BE2C (cell line): ENCODE measurements at places on chromosomes 6 and 20.

- no peak for DNase-seq
These were observed 13.2 kb upstream of the PARD6B start for GRCh38 chr20:50717974-50718761.

- DNase-seq: no peak
These were observed 55.6 kb downstream of the PTPRK start for GRCh38 chr6:128464790-128465189.

GRCh38 chr20:38520261-38520660 lies 47.6 kb downstream of the RALGAPB start:
- no peak for DNase-seq

DNA sequence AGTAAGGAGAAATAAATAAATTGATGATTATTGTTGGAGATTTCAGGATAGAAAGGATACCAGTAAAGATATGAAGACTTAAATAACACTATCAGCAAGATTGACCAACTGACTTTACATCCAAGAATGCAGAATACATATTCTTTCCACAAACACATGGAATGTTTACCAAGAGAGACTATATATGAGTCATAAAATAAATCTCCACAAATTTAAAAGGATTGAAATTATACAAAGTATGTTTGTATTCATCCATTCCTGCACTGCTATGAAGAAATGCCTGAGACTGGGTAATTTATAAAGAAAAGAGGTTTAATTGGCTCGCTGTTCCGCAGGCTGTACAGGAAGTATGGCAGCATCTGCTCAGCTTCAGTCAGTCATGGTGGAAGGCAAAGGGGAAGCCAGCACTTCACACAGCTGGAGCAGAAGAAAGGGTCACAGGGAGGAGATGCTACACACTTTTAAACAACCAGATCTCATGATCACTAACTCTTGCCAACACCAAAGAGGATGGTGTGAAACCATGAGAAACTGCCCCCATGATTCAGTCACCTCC lies 56.7 kb upstream of the TNFRSF21 start:
- DNase-seq: no peak

DNA sequence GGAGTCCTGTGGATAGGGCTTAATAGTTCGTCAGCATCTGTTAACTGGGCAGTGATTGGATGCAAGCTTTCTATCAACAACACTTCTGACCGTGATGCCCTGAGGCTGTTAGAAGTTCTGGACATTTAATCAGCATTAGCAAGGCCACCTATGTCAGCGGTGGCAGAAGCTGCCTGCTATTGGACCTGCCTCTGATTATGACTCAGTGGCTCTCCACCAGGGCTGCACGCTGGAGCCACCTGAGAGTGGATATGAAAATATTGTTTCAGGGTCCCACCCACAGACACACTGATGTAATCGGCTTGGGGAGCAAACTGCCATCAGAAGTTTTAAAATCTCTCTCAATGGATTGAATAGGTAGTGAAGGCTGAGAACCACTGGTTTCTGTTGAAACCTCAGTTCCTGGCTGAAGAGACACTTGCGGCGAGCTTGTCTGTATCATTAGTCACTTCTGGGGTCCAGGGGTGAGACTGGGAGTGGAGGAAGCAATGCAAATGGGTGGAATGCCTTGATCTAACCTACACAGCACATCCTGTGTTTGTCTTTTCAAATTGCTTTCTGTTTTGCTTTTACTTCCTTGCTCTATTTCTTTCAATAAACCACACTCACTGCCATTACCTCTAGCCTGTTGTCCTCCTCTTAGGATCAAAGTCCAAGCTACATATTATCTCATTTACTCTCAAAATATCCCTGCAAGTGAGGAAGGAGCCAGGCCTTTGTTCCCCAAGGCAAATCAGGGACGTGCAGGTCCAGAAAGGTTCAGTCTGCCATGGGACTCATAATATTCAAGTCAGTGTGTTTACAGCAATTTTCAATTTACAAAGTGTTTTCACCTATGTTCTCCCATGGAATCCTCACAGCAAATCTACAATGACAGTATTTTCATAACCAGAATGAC lies 4.2 kb downstream of the CLIC5 start:
- no peak for DNase-seq

- no peak for DNase-seq
These were observed 29.2 kb downstream of the AFDN start for GRCh38 chr6:167855825-167856425.

GRCh38 chr20:8536262-8536618 lies 404.2 kb downstream of the PLCB1 start:
- DNase-seq: no peak
